CD8-positive, alpha-beta memory T cell (primary cell): ENCODE measurements at places on chromosomes 2 and 18. TPM values are rescaled to one million over a fixed set of nuclear protein-coding genes. Genes with fewer than 3 reads are reported as not detected.

The COL3A1 gene
- 0.09 TPM for total RNA-seq

- no peak for DNase-seq
Measured at GRCh38 chr18:647304-647703, 10.1 kb upstream of the TYMS start.

The TMEM18 gene
- total RNA-seq = 20.7 TPM

DNA sequence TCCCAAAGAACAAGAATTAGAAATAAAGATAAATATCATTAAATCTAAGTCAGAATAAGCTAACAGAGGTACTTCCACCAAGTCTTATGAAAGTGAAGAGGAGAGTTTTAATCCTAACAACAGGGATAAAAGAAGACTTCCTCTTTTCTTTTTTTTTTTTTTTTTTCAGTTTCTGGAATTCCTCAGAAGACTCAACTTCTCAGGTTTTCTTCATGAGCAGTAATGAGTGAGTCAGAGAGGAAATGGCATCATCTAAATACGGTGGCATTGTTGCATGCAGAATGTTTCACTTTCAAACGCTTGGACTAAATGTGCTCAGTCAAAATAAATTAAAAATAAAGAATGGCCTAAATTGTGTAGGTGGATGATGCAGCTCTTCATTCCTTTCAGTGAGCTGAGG, 45.6 kb upstream of the ARHGAP15 start:
- no peak for DNase-seq

- DNase-seq = no peak
Measured at GRCh38 chr2:233430081-233430480, 75.8 kb downstream of the DGKD start.

The PAX3 gene
- total RNA-seq = not detected

The ALLC gene
- total RNA-seq = not detected

DNA sequence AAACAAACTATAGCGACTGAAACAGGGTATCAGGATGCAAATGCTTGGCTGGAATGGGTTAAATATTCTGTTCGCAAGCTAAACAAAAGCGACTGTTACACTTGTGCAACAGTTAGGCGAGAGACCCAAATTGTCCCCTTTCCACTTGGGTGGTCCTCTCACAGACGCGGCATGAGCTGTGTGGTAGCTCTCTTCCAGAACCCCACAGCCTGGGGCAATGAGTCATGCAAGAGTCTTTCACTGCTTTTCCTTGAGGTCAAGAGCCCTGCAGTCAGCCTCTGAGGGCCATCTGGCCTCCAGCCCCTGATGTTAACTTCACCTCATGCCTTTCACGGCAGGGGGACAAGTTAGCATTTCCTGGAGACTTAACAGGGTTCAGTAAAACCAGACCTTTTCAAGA, 25.7 kb downstream of the SULT1C4 start:
- DNase-seq = no peak

DNA sequence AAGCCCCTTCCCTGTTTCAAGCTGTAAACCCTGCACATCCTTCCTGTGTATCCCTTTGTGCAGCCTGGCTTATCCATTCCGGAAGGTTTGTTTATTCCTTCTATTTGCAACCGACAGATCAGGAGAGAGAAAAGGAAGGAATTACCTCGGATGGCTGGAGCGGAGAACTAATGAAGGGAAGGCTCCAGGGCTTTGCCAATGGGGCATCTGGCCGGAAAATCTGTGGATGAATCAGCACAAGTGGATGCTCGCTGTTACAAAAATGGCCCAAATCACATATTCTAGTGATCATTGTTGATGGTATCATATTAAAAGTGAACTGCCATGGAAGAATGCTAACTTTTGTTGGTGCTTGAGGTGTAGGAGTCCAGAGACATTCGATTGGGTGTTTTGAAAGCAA, 97.1 kb downstream of the AQP4 start:
- DNase-seq = no peak
